Umbilical cord (tissue), 2 donors: ENCODE measurements at places on chromosomes 6 and 20.

GRCh38 chr6:51489133-51489532 is 598.3 kb downstream of the PKHD1 start:
- no peak for DNase-seq

GRCh38 chr6:166905013-166905412 is 51.3 kb downstream of the RNASET2 start:
- no peak for DNase-seq

DNA sequence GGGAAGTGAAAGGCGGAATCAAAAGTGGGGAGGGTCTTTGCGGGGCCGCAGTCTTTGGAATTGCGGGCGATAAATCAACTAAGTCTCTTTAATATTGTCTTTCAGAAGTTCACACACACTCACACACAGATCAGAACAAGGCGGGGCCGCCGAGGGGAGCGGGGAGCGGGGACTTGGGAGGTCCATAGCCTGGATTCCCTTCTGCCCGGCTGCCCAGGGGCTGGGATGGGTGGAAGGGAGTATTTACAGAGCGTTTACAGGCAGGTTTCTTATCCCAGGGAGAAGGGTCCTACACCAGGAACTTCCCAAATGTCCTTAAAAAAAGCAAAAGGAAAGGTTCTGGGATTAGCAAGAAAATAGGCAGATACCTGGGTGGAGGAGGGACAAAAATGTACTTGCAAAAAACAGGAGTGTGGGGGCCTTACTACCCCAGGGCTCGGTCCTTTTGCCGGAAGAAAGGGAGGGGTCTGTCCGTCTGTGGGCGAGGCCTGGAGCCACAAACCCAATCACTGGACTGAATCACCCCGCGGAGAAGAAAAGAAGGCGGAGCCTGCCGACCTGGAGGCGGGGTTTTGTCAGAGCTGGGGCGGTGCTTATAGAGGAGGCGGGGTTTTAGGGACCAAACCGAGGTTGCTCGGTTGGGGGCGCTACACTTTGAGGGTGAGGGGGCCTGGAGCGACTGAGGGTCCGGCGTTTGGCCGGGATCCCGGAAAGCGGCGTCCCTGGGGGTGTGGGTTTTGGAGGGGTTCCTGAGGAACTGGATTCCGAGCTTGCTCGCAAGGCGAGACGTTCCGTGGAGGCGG is 3.2 kb downstream of the PRRT1 start:
- DNase-seq, result peak; percentile 48

DNA sequence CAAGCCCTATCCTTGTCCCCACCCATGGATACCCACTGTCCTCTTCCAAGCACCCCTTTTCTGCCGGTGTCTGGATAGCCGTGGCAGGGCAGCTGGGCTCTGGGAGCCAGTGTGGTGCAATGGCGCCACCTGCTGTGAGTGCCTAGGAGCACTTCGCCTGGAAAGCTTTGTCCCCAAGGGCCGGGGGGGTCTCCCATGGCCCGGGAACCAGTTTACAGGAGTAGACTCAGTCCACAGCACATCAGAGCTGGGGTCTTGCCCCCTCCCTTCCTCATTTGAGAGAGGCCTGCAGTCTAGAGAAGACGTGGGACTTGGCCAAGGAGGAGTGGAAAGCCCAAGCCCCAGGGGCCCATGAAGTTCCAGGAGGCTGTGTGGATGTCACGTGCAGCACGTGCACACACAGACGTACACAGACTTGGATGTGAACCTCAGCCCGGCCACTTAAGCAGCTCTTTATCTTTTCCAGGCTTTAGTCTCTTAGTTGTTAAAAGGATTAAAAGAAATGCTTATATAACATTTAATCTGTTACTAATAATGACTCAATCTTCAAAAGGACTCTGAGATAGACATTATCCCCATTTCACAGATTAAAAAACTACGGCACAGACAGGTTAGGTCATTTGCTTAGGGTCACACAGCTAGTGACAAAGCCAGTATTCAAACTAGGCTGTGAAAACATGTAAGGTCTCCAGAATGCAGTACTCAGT is 40.9 kb upstream of the CDH22 start:
- peak; percentile 66 for DNase-seq

DNA sequence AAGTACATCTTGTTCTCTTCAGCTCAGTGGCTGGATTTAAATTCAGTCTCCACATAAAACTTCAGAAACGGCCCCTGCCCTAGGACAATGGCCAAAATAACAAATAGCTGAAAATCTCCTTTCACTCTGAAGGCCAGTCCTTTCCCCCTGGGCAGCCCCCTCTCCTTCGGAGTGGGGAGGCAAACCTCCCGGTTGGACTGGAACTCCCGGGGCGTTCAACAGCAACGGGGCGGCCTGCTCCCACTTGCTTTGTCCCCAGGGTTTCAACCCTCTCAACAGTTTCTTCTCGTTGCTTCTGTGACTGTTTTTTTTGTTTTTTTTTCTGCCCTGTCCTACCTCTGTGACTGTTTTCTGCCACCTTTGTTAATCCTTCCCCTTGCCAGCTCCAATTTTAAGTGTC is 102.6 kb upstream of the DUSP22 start:
- DNase-seq, result no peak

- DNase-seq, result no peak
Observed at GRCh38 chr6:41704656-41705310, 30.6 kb downstream of the TFEB start.

DNA sequence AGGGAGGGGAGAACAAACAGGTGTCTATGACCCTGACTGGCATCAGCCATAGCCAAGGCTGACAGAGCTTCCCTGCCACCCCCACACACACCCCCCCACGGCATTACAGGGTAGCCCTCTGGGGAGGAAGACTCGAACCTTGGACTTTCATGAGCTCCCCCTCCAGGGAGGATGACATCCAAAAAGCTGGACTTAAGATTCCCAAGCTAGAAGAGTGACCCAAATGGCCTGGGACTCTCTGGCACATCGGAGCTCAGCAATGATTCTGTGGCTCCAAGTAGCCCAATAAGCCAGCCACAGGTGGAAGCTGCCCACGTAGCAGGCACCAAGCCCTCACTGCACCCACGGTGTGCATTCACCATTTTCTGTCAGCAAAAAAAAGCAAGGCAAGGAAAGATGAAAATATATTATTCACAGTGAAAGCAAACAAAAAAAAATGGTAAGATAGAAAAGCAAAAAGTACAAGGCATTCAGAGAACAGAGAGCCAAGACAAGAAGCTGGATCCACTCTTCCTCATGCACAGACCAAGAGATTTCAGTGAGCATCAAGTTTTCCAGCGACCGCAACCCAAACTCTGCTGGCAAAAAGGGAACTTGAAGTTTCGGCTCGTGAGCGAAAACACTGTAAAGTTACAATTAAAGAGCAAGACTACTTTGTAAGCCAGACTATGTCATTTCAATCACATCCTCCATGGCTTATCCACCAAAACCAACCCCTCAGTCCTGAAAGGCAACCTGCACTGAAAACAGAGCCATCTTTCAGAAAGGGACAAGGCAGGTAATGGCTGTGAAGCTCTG is 10.9 kb downstream of the JAG1 start:
- no peak for DNase-seq

GRCh38 chr6:144150710-144151657 is 667 bp downstream of the STX11 start:
- DNase-seq, result peak; percentile 38

GRCh38 chr20:62277253-62277652 is 25.5 kb upstream of the ADRM1 start:
- DNase-seq, result no peak

DNA sequence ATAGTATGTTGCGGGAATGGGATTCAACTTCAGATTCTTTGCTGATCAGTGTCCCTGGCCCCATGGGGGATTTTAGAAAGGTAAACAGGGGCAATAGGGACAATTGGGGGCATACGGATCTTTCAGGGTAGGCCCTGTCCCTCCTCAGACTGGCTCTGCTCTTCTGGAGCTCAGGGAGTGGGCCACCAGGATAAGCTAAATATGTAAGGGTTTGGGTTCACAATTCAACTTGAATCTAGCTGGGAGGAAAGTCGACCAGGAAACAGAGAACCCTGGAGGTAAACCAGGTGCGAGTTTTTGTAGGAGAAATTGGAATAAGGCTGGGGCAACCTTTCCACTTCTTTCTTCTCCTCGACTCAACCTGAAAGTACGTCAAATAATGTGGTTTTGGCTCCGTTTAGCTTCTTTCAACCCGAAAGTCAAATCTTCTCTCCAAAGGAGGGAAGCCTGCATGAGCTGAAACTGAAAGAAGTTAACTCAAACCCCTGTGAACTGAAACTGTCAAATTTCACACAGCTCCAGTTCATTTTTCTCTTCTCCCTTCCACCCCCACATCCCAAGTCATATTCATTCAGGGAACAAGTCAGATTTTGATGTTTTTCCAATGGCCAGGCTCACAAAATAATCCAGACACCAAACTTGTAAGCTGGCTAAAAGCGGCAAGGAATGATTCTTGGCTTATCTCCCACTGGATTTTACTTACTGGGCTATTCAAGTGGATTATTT is 278.2 kb downstream of the CLIC5 start:
- DNase-seq, result peak; percentile 6

DNA sequence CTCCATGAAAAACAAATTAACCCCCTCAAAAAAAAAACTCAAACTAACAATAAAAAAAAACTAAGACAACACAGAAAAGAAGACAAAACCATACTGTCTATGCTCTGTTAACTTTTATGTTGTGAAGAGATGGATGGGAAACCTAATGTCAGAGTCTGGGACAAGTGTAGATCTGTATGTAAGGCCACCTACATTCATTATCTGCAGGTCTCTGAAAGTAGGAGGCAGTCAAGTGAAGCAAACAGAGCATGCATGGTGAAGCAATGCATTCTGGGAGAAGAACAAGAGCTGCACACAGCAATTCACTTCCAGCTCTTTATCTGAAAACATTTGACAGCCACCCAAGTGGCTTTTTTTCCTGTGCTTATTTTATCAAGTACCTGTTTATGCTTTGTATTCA is 452.0 kb downstream of the EPHA7 start:
- no peak for DNase-seq

DNA sequence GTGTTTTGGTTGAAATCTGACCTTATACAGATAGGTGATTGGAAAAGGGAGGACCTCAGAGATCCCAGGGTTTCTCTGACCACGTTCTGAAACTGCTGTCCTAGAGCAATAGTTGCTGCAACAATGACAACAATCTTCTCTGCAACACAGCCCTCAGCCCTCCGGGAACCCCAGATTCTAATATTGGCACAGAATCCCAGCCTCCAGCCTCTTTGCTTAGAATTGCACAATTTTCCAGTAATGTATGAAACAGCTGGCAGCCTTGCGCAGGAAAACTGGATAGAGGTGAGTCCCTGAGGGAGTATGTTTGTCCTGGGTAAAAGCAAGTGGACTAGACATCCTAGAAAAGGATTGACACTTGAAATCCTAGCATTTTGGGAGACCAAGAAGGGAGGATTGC is 30.4 kb upstream of the PNRC1 start:
- peak; percentile 67 for DNase-seq

- DNase-seq, result no peak
Observed at GRCh38 chr20:36481380-36482043, 59.8 kb upstream of the MYL9 start.

- DNase-seq, result no peak
Observed at GRCh38 chr20:49444553-49444990, 37.9 kb downstream of the KCNB1 start.

DNA sequence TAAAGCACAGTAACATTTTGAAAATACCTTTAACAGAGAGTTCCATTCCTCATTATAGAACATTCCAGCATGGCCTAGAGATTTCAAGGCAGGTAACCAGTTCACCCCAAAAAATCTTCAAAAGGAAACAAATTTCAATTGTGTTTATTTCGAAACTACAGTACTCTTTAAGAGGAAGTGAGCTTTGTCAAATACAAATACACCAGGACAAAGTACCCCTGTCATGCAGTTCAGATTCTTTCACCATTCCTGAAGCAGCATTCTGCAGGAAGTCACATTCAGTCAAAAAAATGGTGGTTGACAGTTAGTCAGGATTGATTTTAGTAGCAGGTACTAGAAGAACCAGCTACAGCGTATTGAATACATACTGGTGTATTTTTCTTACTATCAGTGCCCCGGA is 89.6 kb upstream of the RIN2 start:
- DNase-seq, result no peak

- no peak for DNase-seq
Observed at GRCh38 chr20:41185013-41185757, 47.8 kb downstream of the PLCG1 start.

DNA sequence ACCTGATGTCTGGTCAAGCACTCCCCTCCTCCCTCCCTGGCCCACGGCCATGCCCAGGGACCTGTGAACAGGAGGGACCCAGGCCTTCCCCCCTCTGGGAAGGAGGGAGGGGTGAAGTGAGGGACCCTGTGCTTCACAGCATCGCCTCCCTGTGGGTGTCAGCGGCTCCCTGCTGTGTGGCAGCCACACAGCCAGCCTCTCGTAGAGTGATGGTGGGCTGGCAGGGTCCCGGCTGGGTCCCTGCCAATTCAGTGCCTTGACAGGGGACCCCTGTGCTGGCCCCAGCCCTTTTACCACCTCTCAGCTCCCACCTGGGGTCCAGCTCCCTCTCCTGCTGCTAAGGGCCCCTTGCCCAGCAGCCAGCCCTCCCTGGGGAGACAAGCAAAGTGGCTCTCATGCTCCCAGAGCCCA is 31.3 kb upstream of the GRM4 start:
- no peak for DNase-seq

- DNase-seq, result no peak
Observed at GRCh38 chr20:9149087-9149486, 80.2 kb downstream of the PLCB4 start.

DNA sequence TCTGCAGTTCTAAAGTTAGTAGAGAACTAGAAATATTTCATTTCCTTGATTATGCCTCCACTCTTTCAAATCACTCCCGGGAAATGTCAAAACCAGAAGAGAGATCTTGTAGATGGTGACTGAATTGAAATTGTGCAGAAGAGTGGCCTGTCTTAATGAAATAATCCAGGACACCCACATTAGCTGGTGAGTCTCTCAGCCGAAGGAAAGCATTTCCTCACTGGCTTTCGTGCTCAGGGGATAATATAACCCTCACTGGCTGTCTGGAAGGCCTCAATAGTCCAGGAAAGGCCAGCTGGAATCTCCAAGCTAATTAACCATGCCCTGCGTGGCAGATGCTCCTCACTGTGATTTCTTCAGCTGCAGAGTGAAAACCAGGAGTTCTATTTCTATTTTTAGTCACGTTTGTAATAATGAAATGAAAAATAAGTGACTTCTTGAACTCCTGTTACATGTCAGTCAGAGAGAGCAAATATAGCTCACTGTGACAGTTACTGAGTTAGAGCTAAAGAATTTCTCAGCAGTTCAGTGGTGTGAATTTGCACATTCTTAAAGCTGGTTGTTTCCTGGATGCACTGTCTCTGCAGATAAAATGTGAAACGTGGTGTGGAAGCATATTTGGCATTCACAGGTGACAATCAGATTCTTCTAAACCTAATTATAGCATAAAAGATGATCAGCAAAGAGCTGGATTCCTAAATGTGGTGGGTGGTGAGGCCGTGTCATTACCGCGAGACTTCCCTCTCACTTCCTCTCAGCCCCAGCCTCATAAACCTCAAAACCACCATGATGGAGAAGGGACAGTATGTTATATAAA is 211.7 kb downstream of the LMBRD1 start:
- peak; percentile 87 for DNase-seq
